ENCODE measurements at places on chromosomes 12 and 14.

DNA sequence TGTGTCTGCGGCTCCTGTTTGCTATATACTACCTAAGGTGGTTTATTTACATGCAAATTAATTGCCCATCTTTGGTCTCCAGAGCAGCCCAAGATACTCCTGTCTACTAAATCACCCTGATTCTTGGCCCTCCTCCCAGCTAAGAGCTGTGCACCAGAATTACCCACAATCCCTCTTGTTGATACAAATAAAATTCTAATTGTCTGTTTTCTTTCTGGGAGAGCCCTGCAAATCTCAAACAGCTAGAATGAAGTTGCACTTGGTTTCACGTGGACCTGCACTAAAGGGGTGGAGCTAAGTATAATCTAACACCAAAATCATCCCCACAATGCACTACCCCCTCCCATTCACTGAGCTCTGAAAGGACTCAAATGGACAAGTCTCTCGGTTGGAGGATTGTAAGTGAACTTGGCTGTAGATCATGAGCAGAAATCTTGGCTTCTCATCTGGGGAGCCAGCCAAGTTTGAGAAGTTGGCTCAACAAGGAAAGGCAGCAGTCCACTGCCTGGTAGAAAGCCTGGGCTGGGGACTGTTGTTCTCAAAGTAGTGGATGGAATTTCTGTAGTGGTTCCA is 6.6 kb downstream of the MAX start:
- no peak for DNase-seq

GRCh38 chr12:48039151-48039550 is 34.9 kb upstream of the COL2A1 start:
- DNase-seq: no peak

DNA sequence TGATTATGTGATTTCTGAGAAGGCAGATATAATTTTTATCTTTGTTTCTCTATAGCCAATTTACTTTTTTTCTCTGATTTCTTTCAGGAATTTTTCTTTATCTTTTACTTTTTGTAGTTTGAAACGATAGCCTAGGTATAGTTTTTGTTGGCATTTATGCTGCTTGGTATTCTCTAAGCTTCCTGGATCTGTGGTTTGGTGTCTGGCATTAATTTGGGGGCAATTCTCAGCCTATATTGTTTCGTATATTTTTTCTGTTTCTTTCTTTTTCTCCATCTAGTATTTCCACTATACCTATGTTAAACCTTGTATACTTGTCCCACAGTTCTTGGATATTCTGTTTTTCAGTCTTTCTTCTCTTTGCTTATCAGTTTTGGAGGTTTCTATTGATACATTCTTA is 45.0 kb downstream of the CRADD start:
- DNase-seq: no peak

DNA sequence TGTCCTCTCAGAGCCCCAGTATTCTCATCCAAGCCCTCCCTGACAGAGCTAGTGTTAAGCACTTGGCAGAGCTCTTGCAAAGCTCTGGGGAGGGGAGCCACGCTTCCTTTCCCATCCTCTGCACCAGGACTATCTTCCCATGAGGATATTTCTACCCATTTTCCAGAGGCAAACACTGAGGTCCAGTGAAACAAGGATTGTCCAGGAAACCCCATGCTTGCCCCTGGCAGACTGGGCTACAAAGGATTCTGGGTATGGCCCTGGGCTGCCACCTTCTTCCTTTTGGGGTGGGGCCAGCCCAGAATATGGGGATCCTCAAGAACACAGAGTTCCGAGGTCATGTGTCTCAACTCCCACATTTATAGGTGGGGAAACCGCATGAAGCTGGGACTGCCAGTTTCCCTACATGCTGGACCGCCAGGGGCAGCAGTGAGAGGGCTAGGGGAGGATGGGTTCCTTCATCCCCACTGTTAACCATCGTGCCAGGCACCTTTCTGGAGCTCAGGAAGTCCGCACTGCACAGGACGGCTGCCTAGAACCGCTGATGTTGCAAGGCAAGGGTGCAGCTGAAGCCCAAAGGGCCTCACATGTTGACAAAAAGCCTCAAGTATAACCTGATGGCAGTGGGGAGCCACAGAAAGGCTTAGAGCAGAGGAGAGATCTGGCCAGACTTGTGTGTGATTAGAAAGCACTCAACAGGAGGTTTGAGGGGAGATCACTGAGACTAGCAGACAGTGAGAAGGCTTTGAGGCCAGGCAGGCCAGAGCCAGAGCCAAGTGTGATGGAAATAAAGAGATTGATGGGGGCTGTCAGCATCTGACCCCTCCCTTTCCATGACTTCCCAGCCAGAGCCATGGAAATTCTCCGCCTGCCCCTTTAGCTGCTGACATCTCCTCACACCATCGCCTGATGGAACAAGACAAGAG is 5.5 kb upstream of the CCDC85C start:
- DNase-seq: no peak

DNA sequence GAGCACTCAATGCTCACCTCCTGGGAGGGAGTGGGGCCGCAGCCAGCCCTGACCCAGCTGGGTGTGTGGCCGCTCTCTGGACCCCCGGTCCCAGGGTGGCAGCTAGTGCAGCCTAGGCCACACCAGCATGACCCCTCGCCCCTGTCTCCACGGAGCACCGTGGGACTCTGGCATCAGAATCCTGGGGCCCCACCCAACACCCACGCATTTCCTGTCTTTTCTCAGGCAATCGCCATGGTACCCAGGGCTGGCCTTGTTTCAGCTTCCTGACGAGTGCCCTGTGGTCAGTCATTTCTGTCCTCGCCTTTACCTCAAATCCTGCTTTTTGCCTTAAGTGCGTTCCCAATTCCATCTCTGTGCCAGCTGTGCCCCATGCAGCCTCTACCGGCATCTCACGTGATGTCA is 15.9 kb downstream of the PACS2 start:
- DNase-seq: no peak

- DNase-seq: no peak
These were observed 2.3 kb downstream of the ACRBP start for GRCh38 chr12:6644903-6645302.

GRCh38 chr12:110345176-110345661 is 58.3 kb downstream of the ANAPC7 start:
- DNase-seq: no peak

- no peak for DNase-seq
These were observed 1.8 kb upstream of the TMPRSS12 start for GRCh38 chr12:50840809-50841487.

- DNase-seq: no peak
These were observed 18.4 kb downstream of the USP44 start for GRCh38 chr12:95532851-95533250.

Measured in GOT3 (cell line).